ENCODE measurements at places on chromosomes 12 and 14.

GRCh38 chr14:94483071-94483451 lies 7.1 kb upstream of the SERPINA9 start:
- H3K36me3 ChIP-seq = no peaks in the 10 kb centered on the region
- H3K27me3 ChIP-seq = peaks cover 9% of the 10 kb centered on the region
- DNase-seq = no peak

DNA sequence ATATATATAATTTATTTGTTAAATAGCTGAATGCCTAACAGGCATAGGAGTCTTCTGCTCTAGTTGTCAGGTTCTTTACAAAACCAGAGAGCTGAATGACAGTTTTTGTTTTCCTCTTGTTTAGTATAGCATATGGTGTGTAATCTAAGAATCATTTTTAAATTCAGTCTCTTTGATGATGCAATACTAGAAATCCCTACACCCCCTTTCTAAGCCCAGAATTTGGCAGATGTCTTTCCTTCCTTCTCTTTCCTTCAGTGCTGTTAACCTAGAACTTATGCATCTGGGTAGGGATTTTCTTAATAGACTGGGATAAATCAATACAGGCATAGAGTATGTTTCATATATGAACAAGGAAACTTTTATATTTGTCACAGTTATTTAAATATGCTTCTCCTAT lies 198.1 kb downstream of the KCNH5 start:
- H3K27me3 ChIP-seq = no peaks in the 10 kb centered on the region
- H3K27ac ChIP-seq = no peak overlapping the region
- DNase-seq = no peak
- no peak overlapping the region for H3K4me3 ChIP-seq
- H3K36me3 ChIP-seq = no peaks in the 10 kb centered on the region

- H3K36me3 ChIP-seq = no peaks in the 10 kb centered on the region
- DNase-seq = no peak
- H3K4me3 ChIP-seq = no peak overlapping the region
- H3K27me3 ChIP-seq = no peaks in the 10 kb centered on the region
Measured at GRCh38 chr12:70082997-70083676, 160.1 kb upstream of the CNOT2 start.

GRCh38 chr12:25884024-25884919 lies 74.2 kb upstream of the RASSF8 start:
- H3K27me3 ChIP-seq = no peaks in the 10 kb centered on the region
- DNase-seq = no peak
- no peaks in the 10 kb centered on the region for H3K4me1 ChIP-seq
- no peak overlapping the region for H3K4me3 ChIP-seq
- H3K36me3 ChIP-seq = no peaks in the 10 kb centered on the region
- H3K27ac ChIP-seq = no peak overlapping the region

DNA sequence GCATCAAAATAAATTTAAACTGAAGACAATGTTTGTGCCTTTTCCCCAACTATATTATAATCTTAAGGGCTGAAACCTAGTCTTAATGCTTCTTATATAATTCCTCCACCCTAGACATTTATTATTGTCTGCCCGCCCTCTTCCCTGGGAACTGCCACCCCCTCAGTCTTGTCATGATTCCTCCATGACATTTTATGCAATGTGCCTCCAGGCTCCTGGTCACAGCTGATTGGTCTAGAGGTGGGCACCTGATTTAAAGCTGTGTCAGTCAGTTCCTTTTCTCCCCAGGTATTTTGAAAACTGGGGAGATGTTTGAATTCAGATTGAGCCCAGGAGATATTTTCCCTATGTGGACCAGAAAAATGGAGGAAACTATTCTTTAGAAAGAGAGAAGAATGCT lies 401.4 kb downstream of the PCNX1 start:
- no peak overlapping the region for H3K4me3 ChIP-seq
- H3K27me3 ChIP-seq = peaks cover 13% of the 10 kb centered on the region
- peaks cover 6% of the 10 kb centered on the region for H3K36me3 ChIP-seq
- H3K27ac ChIP-seq = no peak overlapping the region
- no peak for DNase-seq

DNA sequence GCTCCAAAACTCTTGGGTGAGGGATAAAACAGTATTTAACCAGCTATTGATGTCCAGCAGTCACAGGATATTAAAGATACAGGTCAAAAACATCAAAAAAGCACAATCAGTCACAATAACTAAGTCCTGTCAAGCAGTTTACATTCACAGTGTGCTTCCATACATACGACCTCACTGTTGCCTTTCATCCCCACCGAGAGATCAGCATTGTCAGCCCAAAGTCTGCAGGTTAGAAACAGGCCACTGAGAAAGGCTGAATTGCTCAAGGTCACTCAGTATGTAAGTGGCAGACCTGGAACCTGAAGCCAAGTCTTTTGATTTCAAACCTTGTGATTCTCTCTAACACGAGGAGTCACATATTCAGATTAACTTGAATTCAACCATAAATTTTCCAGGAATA lies 124.9 kb downstream of the GXYLT1 start:
- no peak overlapping the region for H3K27ac ChIP-seq
- no peaks in the 10 kb centered on the region for H3K36me3 ChIP-seq
- no peak for DNase-seq
- no peak overlapping the region for H3K4me3 ChIP-seq
- peaks cover 18% of the 10 kb centered on the region for H3K27me3 ChIP-seq
